CD8-positive, alpha-beta T cell (primary cell): ENCODE measurements at places on chromosomes 12 and 14.
A peak's percentile ranks its signal among the peaks of the same experiment; 100 is the strongest.

DNA sequence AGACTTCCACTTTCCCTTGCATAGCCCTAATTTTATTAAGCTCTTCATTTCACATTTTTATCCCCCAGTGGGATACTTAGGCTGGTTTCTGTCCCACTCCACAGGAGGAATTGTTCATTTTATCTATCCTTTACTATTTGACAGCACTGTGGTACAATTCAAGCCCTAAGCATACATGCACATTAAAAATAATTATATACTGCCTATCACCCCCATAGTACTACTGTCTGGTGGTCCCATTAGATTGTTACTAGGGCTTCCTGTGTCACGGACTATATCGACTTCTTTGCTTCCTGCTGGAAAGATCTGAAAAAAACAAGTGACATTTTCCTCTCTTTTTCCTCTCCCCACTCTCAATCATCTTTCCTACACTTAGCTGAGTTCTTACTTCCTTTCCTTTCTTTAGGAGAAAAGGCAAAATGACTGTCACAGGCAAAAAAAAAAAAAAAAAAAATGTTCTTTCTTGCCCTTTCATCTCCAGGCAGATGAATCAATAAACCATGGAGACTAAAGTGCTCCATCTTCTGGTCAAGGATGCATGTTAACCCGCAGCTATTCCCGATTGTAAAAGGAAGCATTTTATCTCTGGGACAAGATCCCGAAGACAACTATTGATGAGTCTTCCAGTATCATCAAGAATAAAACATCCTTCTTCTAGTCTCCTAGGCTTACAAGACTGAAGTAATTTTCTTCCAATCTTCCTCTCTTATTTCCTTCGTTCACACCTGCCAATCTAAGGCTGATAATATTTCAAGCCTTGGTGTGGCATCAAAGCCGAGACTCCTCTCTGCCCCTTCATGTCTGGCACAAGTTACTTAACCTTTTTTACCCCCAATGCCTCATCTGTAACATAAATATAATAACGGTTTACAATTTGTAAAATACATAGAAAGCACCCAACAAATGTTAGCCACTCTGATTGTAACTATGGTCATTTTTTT is 94.4 kb upstream of the PLEKHG7 start:
- no peak for DNase-seq

DNA sequence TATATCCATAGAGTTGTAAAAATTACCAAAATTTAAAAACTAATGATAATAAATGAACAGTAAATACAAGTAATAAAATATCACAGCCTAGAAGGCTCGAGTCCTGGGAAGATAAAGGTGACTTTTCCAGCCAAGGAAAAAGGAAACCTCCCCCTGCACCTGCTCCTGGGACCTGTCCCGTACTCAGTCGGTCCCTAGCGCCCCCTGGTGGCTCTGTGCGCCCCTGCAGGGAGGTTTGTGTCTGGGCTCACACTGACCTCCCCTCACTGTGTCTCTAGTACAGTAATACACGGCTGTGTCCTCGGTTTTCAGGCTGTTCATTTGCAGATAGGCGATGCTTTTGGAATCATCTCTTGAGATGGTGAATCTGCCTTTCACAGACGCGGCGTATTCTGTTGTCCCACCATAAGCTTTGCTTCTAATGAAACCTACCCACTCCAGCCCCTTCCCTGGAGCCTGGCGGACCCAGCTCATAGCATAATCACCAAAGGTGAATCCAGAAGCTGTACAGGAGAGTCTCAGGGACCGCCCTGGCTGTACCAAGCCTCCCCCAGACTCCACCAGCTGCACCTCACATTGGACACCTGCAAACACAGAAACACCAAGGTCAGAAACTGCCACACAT is 1030.4 kb downstream of the TMEM121 start:
- peak; percentile 83 for DNase-seq

DNA sequence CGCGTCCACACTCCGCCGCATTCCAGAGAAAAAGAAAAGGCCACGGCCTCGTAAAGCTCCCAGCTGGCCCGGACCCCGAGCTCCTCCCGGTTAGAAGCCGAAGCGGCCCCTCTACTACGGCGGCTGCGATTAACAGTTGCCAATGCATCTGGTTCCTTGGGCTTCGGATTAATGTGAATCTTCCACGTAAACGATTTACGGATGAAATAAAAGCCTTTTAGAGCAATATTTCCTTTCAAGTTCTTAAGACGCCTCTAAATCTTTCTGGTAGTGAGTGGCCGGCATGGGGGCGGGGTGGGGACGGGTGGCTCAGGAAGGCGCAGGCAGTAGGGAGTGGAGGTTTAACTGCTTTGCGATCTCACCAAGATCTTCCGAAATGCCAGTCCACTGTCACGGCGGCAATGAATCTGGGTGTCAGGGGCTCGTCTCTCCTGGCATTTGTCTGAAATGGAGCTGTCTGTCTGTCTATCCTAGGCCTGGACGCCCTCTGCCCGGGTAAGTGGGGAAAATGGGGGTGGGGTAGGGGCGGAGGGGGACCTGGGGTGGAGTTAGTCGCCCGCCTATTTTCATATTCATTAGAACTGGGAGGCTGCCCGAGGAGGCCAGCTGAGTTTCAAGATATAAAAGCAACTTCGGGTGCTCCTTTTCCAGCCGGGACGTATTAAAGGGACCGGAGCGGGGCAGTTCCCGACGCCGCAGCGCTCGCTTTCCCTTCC is 413 bp upstream of the ALX1 start:
- DNase-seq = no peak

GRCh38 chr12:131164096-131164872 is 210.6 kb downstream of the ADGRD1 start:
- DNase-seq = no peak

DNA sequence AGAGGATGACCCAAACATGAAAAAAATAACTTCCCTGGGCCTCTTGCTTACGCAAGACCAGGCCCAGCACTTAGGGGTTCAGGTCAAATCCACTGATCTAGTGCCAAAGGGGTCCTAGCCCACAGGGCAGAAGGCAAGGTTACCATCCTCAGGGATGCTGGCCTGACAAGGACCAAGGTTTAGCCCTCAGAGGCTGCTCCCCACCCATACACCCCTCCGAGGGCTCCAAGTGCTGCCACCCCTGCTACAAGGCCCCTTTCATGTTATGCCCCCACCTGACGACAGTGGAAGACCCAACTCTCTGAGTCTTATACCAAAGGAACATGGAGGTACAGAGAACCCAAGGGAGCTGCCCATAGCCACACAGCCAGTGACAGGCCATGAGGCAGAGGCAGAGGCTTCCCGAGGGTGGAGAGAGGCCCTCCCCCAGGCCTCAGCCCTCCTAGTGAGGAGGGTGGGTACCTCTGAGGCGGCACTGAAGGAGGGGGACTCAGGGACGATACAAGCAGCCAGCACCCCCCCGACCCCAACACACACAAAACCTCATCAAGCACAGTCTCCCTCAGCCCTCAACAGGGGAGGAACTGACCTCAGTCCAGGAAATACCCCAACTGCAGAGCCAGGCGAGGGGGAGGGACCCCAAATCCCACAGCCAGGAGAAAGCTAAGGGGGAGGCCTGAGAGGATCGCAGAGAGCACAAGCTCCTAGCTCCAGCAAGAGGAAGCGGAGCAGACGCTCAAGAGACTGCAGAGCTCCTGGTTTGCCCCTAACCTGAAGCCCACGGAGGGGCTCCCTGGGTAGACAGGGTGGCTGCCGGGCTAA is 37.0 kb downstream of the ANAPC7 start:
- no peak for DNase-seq

- DNase-seq = no peak
These were observed 96.0 kb downstream of the WIF1 start for GRCh38 chr12:65025136-65025535.

- DNase-seq = no peak
These were observed 181.6 kb upstream of the FOXG1 start for GRCh38 chr14:28584951-28585350.

DNA sequence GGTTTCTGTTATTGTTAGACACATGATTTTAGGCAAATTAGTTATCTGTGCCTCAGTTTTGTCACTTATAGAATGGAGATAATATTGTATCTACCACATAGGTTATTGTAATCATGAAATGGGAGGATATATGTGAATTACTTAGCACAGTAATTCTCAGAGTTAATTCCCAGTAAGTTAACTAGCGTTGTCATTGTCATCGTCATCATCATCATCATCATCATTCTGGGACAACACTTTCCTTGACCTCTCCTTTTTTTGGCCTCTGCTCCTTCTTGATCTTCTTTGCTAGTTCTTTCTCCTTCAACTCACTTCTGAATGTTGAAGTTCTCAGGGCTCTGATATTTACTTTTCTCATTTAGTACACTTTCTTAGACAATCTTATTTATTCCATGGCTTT is 13.8 kb downstream of the MSRB3 start:
- DNase-seq = no peak

DNA sequence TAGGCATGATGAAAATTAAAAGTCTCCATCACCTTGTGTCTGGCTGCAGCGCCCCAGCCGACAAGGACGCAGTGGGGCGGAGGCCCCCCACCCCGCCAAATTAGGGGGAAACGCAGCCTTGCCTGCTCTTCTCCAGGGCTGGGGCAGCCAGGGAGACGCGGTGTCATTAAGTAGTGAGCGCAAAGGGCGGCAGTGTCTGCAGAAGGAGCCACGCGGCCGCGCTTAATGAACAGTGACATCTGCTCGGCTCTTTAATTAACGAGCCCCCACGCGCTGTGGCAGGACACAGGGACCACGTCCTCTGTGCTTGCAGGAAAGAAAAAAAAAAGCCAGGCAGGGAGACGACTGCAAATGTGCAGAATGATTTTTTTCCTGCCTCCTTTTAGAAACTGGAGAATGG is 93.4 kb upstream of the NCOR2 start:
- no peak for DNase-seq

DNA sequence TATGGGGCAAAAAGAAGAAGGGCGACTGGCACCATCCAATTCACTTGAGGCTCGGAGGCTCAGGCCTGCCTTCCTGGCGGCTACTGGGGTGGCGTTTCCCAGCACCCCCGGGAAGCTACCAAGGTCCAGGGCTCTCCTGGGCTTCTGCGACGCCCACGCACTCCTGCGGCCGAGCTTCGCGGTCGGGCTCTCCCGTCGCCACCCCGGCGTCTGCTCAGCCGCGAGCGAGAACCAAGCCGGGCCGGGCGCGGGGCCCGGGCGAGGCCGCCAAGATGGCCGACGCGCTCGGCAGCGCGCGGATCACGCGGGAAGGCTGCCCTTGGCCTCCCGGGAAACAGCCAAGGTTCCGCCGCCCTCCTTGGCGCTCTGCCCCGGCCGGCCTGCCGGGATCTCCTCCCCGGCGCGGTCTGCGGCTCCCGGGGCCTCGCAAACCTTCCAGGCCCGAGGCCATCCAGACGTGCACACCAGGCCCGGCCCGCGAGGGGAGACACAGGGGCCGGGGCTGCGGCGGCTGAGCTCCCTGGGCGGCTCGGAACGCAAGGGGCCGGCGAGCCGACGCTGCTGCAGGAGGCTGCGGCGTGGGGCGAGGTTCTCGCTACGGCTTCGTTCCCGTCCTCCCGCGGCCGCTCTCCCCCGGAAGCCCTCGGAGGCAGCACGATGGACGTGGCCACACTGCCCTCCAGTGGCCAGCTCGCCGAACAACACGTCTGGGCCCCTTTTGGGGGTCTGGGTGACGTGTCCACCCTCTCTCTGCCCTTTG is 23.5 kb upstream of the ZFP36L1 start:
- peak; percentile 84 for DNase-seq

GRCh38 chr12:9910716-9911421 is 21.3 kb downstream of the CLEC2A start:
- DNase-seq = no peak

- DNase-seq = no peak
These were observed 97.3 kb upstream of the FZD10 start for GRCh38 chr12:130064999-130065398.

DNA sequence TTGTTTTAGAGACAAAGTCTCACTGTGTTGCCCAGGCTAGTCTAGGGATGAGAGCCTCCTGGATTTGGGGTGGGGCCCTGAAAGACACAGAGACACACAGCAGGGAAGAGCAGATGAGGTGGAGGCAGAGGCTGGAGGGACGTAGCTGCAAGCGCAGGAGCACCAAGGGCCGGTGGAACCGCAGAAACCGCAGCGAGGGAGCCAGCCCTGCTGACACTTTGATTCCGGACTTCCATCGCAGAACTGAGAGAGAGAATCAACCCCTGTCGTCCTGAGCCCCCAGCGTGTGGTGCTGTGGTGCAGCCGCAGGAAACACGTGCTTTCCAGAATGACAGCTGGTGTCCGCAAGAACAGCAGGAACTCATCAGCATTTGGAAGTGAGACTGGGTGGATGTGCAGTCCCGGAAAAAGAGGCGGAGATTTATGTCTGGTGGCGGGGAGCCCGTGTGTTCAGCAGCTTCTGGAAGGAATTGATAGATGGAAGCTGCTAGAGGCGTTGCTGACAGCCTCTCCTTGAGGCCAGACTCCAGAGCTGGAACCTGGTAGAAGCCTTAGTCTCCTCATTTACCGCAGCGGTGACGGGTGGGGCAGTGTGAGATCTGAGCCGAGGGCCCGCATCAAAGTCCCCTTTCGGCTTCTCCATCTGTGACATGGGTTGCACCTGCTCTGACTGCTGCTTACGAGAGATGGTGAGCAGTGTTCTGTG is 21.9 kb upstream of the KLC1 start:
- peak; percentile 64 for DNase-seq

GRCh38 chr12:27276275-27276674 is 32.2 kb downstream of the STK38L start:
- no peak for DNase-seq

DNA sequence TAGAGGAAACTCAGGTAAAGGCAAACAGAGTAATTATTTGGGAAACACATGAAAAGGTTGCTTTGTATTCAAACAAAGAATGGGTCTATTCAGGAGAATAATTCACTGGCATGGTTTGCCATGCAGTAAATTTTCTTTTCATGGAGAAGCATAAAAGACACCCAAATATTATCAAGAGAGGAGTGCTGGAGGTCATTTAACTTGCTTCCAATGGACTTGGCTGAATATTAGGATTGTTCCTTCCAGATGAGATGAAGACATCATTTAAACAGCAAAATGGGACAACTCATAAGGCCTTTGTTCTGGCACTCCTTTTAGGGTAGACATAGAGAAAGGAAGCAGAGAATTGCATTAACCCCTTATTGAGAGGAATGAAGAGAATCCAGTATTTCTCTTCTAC is 38.7 kb downstream of the WIF1 start:
- no peak for DNase-seq

DNA sequence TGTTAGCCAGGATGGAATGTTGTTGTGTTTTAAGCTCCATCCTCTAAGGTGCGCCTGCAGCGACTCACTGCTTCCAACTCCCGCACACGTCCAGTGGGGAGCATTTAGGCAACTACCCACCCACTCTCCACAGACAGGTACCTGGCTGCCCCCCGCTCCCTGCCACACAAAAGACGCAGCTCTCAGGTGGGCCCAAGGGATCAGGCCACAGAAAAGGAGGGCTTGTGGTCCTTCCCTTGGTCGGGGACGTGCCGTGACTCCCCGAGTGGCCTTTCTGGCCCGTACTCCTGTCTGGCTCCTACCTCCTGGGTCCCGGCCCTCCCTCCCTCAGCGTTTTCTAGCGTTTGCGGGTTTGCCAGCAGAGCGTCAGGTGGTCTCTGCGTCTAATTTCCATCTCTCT is 16.2 kb downstream of the TEDC1 start:
- DNase-seq = no peak

- DNase-seq = no peak
These were observed 28.7 kb upstream of the CERS5 start for GRCh38 chr12:50195832-50196231.
